ENCODE measurements at places on chromosomes 13 and 19.

DNA sequence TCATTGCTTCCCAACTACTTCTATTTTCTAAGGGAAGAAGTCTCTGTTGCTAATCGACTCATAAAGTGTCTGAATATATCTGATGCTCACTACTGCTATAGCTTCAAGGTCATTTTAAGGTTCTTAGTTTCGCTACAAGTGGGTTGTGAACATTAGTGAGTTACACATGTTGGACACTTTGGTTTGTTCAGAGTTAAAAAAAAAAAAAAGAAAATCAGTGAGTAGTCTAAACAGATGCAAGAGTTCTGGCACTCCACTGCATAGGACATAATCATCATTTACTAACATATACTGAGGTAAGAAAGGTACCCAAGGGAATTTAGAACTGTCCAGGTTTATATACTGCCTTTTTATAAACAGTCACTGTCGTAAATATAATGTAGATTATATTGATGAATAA lies 108.8 kb downstream of the KLF12 start:
- no peak for DNase-seq

DNA sequence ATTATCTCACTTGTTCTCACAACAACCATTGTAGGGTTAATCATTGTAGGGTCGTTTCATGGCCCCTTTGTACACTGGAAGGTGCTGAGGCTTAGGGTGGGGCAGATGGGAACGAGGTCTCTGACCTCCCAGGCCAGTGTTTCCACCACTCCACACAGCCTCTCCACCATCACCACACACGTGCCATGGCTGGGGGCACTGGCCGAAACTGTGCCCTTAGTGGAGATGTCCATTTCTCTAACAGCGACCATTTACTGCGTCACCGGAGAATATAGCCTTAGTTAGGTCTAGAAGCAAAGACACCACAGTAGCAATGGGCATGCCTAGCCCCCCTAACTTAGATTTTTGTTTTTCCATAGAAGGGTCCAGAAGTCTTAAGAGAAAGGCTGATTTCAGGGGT lies 36.5 kb downstream of the COL4A1 start:
- DNase-seq, result no peak

DNA sequence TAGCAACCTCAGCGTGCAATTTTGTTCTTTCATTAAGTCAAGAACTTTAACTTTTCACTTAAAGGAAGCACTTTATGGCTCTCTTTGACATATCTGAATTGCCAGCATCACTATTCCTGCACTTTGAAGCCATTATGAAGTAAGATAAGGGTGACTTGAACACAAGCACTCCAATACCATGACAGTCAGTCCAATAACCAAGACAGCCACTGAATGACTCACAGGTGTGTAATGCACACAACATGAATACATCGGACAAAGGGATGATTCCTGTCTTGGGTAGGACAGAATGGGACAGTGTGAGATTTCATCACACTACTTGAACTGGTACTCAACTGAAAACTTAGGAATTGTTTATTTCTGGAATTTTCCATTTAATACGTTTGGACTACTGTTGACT lies 233.7 kb upstream of the IPO5 start:
- no peak for DNase-seq

DNA sequence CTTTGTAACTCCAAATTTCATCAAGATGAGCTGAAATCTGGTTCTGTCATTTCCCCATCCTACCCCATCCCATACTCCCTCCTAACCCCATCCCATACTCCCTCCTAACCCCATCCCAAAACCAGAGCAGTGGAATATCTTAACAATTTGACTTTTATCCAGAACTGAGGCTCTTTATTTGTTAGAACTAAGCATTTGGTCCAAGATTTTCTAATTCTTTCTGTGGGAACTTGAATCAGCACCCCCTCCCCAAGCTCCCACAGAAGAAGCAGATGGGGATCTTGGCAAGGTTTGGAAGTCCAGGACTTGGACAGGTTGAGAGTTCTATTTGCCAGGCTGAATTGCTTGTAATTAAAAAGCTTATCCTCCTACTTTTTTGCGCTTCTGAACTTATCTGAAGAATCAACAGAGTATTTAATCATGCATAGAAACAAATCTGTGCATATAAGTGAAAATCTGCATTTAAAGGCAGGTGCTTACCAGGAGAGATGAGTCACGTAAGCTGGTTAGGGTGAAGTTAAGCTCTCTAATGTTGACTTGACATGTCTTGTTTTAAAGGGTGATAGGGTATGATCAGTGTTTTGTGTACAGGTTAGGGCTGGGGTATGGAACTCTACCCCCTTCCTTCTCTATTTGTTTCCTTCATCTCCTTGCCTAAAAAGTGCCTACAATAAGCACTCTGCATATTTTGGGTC lies 111.1 kb downstream of the COG6 start:
- no peak for DNase-seq

DNA sequence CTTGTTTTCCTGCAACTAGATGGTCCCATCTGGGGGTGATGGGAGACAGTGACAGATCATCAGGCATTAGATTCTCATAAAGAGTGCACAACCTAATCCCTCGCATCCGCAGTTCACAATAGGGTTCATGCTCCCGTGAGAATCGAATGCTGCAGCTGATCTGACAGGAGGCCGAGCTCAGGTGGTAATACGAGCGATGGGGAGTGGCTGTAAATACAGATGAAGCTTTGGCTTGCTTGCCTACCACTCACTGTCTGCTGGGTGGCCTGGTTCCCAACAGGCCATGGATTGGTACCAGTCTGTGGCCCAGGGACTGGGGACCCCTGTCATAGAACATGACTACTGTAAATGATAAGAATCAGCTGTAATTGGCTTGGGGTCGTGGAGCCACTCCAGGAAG lies 28.0 kb downstream of the WDR88 start:
- no peak for DNase-seq

- DNase-seq, result peak; percentile 33
These were observed at the start of gene FLT3 for GRCh38 chr13:28100150-28101121. FLT3 (minus strand) TSS chr13:28100576; CDS start chr13:28100510, 66 bp downstream.

DNA sequence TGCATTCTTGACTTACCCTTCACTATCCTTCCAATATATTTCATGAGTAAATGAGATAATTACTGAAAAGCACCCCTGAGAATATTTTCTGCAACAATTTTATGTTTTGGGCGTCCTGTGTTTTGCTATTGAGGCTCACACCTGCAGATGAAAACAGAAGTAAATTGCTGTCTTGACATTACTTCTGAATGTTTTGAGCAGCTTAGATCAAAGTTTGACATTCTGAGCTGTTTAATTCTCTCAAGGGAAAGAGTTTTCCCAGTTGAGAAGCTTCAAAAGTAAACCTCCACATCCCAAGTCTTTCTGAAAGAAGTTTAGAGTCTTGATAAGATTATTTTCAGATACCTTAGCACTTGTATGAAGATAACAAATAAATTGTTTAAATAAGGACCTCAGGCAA lies 1667.2 kb upstream of the SLC10A2 start:
- DNase-seq, result no peak

DNA sequence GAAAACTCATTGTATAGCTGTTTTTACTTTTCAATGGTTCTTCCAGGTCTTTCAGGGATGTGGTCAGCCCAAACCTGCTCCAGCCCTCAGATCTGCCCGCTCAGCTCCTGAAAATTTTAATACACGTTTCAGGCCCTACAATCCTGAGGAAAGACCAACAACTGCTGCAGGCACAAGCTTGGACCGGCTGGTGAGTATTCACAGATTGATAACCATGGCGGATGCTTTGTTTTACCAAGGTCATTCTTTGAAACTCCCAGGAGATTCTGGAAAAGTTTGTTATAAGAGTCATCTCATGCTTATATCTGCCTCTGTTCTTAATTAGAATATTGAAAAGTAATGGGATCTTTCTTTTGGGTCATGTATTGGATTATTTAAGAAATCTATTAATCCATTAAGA lies 173.5 kb downstream of the DCT start:
- no peak for DNase-seq

- DNase-seq, result no peak
These were observed 59.6 kb downstream of the PDS5B start for GRCh38 chr13:32645854-32646253.

DNA sequence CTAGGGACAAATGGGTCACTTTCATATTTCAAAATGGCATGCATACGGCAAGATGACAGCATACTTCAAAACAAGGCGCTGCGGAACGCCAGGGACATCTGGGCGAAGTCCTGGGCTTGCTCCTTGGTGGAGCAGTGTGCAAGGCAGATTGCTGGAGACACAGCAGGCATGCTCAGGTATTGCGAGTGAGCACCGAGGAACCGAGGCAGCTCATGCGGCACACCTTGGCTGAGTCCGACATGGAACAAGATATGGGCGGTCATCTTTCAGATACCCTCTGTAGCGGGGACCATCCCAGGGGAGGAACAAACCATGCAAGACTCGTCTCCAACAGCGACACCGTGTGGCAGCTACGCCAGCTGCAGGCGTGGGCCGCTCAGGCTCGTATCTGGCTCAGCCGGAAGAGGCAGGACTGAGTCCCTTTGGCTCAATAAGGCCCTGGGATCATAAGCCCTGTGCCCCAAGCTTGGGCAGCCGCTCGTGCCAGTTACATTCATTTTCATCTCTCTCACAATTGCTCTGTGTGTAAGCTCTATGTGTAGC lies 112.4 kb downstream of the NUFIP1 start:
- DNase-seq, result no peak

DNA sequence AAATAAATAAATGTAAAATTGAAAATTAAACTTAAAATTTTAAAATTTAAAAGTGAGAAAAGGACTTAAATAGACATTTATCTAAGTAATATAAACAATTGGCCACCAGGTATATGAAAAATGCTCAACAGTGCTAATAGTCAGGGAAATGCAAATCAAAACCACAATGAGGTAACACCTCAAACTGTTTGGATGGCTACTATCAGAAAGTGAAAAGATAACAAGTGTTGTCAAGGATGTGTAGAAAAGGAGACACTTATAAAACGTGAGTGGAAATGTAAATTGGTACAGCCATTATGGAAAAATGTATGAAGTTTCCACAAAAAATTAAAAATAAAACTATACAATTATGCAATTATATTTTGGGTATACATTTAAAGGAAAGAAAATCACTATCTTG lies 752.2 kb downstream of the EFNB2 start:
- no peak for DNase-seq

DNA sequence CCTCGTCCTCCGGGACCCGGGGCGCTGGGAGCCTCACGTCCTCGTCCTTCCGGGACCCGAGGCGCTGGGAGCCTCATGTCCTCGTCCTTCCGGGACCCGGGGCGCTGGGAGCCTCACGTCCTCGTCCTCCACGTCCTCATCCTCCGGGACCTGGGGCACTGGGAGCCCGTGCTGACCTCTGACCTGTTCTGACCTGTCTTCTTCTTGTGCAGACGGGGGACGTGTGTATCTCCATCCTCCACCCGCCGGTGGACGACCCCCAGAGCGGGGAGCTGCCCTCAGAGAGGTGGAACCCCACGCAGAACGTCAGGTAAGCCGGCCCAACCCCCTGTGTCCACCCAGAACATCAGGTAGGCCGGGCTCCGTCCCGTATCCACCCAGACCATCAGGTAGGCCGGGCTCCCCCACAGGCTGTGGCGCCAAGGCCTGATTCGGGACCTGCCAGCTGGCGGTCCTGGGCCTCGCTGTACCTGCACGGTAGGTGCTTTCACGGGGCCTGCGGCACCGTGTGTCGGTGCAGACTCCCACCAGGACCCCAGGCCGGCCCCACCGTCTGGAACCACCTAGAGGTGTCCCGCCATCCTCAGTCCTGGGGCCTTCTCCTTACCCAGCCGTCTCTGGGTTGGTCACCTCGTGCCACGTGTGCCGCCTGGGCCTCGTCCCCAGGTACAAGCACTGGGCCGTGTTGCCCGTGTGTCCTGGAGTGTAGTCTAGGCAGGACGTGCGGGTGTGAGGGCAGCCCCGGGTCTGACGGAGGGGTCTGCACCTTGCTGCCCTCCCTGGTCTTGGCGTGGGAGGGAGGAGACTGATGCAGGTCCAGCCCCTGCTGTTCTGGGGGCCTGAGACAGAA lies 4.7 kb downstream of the CDC34 start:
- no peak for DNase-seq

DNA sequence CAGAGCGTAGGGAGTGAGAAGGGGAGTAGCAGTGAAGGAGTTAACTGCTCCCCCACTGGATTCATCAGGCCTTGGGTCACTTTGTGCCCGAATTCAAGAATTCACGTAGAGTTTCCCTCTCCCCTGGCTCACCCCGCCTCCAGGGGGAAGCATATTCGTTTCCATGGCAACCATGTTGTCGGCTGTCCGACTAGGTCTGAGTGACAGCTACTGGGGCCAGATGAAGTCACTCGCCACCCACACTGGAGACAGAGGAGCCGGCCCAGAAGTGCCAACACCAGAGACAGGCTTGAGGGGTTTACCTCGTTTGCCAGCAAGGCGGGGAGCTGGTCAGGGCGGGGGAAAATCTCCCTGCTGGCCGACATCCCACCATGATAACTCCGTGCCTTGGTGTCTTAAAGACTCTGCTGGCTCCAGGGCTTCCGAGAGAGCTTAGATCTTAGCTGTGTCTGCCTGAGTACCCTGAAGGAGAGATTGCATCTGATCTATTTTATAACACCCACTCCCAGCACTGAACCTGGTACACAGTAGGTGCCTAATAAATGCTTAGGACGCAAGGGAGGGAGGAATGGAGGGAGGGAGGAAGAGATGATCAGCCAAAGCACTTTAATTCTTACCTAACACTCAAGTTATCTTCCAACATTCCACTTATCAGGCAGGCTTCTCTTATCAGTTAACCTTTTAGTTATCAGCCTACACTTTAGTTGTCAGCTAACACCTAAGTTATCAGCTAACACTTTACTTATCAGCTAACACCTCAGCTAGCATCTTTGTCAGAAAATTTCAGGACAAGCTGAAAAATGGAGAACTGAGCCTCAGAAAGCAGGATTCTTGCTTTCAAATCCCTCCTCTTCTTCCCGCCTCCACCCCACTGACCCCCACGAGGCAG lies 57.2 kb upstream of the ZNRF4 start:
- no peak for DNase-seq

DNA sequence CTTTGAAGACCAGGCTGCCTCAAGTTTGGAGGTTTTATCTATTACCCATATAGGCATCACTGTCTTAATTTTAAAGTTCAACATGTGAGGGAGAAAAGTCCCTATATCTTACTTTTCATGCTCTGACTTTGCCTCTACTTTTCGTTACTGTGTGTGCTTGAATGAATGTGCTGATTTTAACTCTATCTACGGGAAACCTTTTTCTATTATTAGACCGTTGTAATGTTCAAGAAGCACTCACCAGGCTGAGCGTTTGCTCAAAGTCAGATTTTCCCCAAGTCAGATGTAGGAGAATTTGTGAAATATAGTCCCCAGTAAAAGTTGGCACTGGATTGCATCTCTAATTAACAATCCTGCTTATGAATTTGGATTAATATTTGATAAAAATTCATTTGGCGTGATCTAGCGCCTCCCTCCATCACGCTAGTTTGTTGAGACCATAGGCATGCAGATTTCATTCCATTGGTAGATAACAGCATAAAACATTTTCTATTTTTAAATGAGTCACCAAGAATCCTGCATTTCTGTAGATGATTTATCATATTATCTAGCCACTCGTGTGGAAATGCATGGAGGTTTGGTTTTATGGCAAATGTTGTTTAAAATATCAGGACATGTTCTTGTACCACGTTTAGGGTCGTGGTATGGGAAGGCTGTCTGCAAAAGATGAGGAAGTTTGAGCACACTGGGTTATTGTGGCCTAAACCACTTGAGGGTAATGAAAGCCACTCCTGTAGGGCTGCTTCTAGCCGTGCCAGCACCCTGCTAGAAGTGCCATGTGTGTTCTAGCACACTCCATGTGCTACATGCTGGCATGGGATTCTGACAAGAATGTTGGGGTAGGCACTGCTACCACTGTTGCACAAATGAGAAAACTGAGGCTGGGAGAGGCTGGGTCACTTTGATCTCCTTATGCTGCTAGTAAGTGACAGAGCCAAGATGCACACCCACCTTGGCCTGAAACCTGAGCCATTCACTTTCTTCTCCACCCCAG lies 179.4 kb downstream of the FGF9 start:
- DNase-seq, result no peak

GRCh38 chr13:42880056-42880605 lies 98.7 kb downstream of the FAM216B start:
- no peak for DNase-seq
